ENCODE measurements at places on chromosomes 16 and 17.

DNA sequence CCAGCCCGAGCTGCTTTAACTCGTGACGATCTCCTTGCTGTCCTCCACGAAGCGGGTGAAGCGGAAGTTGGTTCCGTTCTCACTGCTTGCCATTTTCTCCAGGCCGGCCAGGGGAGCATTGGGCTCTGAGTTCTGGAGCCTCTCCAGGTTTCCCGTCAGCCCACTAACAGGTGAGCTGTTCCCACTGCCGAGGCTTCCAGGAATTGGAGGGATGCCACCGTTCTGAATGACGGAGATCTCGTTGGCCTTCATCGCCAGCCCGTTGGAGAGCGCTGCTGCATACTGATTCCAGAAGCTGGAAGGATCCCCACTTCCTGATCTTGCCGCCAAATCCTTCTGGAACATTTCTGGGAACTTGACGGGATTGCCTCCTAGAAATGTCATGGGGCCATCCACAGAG, 14.0 kb downstream of the SALL1 start:
- no peak for DNase-seq

- no peak for DNase-seq
Observed at GRCh38 chr17:74775409-74776043, 619 bp downstream of the NAT9 start.

DNA sequence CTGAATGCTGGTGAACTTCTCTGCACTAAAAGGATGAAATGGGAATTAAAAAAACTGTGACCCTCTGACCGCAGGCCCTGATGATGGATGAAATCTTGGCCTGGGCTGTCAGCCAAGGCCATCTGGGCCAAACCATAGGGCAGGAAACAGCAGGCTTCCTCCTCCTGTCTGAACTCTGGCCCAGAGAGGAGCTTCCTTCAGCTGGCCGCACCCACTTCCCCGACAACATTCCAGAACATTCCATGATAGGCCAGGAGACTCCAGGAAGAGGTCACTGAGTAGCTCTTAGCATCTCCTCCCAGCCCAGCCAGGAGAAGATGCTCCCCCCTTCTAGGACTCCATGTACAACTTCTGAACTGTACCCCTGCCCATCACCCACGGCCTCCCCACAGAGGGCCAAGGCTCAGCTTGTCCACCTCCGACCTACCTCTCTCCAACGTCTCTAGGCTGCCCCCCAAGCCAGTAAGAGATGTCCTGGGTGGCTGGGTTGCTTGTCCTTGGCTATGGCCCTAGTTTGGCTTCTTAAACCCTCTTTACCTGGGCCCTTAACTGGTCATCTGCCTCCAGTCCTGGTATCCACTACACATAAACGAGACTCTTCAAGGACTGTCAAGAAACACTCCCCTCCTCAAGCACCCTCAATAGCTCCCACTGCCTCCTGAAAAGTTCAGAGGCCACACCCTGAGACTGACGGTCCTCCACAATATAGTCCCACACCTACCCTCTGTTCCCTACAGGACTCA, 1.7 kb downstream of the RPH3AL start:
- DNase-seq = no peak

DNA sequence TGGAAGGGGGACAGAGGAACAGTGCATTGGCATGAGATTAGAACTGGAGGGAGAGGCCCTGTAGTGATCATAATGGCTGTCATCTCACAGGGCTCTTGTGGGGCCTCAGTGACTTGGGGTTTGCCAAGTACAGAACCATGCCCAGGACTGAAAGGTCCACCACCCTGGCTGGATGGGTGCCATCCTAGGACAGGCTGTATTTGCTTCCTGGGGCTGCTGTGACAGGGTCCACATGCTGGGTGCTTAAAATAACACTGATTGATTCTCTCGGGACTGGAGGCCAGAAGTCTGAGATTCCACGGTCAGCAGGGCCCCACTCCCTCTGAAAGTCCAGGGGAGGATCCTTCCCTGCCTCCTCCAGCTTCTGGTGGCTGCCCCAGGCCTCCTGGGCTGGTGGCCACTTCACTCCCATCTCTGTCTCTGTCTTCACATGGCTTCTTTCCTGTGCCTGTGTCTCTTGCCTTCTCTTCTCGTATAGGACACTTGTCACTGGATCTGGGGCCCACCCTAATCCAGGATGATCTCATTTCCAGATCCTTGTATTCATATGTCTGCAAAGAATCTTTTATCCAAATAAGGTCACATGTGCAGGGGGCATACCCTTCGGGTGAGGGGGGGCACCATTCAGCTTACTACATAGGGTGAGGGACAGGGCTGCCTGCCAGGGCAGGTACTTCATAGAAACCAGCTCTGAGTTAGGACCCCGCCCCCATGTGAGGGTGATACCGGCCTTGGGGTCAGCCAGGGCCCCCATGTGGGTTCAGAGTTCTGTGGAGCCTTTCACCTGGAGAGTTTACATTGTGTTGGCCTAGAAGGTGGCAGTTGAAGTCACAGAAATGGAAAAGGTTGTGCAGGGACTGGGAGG, 52.6 kb downstream of the USP22 start:
- DNase-seq = no peak

GRCh38 chr16:89347807-89348206, 130.3 kb downstream of the ZNF778 start:
- no peak for DNase-seq

DNA sequence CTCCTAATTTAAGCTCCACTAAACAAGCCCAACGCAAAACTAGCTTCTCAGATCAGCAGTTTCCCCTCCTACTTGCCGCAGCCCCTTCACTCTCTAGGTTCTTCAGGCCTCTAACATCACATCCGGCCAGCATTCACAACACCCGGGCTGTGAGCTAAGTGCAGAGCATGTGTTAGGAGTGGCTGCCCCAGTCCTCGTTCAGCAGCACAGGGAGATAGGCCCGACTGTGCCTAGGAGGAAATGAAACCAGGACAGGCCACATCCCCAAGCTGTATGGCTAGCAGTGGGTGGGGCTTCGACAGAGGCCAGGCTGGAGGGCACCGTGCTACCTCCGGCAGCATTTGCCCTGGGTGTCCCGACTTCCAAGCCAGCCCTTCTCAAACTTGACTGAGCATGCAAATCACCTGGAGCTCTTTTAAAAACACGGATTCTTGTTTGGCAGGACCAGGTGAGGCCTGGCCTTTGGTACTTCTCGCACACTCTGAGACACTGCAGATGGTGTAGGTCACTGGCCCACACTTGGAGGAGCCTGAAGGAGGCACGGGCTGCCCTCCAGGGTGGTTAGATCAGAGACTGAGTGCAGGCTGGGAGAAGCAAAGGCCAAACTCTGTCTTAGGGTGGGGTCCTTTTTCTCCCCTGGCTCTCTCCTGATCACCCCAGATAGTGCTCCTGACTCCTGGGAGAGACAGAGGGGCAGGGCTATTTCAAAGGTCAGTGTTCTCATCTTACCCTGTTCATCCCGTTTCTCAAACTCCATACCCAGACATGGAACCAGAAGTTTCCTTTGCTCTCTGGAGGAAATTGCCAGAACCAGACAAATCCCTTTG, 202.0 kb downstream of the C16orf78 start:
- no peak for DNase-seq

DNA sequence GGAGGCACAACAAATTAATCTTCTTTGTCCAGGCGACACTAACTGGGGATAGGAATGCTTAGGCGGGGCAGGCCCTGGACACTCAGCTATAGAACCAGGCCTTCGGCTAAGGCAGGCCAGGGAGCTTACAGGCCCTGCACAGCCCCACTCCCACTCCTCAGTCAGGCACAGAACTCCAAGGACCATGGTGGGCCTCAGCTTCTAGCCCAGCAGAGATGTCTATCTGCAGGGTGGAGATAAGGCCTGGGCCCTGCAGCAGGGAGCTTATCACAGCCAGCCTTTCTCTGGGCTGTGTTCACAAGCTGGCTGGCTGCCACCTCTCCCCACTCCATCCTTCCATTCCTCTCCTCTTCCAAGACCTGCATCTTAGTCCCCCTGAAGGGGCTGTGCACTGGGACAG, 68.1 kb downstream of the TMEM132E start:
- no peak for DNase-seq

GRCh38 chr17:8186446-8186786, 3.6 kb downstream of the BORCS6 start:
- DNase-seq = no peak

DNA sequence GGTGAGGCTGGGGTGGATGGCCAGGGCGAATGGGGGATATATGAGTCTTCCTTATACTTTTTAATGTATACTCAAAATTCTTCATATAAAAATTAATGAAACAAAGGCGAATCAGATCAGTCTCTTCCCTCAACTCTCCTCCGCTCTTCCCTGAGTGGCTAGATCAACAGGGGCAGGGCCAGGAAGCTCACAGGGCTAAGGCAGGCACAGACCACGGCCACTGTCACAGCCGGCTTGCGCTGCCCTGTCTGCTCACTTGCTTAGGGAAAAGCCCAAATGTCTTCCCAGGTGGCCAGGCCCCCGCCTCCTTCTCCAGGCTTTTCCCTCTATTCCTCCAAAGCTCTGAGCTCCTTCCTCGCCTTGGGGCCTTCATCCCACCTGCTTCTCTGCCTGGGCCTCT, 6.0 kb downstream of the GRIN2C start:
- DNase-seq = no peak

DNA sequence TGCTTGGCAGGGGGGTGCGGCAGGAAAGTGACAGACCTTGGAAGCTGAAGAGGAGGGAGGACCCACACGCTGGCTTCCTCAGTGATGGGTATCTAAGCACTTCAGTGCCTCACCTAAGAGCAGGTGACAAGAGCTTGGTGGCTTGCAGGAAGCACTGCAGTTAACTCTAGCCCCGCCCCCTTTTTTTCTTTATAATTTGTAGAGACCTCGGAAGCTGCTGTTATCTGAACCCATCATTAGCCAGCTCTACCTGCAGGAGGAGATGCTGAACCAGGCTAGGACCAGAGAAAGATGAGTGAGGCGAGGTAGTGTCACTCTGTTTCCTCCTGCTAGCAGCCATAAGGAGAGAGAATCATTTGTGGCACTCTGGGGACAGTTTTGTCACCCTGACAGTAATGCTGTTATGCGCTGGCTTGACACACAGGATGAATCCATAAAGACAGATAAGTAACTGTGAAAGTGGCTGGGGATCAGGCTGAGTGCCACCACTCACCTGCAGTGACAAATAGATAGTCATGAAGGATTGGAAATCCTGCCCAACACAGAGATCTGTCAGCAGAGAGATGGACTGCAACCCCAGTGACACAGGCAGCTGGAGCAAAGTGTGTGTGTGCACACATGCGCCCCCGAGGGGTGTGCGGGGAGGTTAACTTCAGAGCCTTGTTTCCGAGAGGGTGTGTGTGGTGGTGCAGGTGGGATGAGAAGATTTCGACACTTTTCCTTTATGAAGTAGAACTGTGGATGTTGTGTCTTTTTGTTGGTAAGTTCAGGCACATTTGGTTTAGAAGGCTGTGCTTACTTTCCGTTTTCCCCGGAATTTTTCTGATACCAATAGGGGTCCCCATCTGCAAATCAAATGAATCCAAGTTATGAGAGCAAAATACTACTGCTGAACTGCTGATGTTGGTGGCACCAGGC, 224.0 kb downstream of the IRX3 start:
- DNase-seq = peak; percentile 81

DNA sequence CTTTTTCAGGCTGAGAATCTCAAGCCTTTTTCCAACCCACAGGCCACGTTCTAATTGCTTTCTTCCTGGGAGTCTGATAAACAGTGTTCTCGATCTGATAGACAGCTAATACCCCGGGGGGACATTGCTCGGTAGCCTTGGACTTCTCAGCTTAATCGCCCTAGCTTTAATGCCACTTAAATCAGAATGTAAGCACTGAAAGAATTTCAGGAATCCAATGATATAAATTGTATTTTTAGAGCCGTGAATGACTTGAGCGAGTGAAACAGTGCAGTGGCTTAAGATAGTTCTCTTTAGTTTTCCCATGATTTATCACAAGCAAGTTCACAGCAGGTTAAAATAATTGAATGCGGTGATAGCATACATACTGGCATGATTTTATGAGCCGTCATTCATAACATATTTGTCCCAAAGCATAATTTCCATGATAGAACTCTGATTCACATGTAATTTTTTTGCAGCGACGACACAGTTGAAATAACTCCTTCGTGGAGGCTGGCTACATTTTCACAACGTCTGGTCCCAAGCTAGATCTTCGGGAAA, 116.1 kb upstream of the MYOCD start:
- DNase-seq = no peak

DNA sequence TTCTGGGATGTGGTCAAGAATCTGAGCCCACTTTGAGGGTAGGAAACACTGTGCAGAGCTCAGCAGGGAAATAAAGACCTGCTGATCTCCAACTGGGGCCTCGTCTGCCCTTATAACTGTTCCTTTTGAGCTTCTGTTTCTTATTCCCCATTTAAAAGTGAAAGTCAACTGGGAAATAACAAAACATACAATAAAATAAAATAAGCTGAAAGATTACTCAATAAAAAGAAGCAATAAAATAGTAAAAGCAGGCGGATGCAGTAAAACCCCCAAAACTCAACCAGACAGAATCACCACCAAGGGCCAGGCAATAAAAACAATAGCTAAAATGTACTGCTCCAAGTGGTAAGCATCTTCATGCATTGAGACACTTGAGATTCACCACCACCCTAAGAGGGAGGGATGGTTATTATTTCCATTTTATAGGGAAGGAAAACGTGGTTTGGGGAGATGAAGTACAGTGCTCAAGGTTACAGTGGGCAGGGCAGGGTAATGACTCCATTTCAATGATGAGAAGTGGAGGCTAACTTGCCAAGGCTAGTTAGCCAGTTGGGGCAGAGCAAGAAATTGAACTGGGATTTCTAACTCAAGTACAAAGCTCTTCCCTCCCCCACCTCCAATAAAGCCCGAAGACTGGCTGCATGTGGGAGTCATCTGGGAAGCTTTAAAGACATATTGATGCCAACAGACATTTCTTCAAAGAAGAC, 6.4 kb upstream of the SPACA3 start:
- DNase-seq = no peak

GRCh38 chr16:70159355-70160348, 13.9 kb upstream of the CLEC18C start:
- no peak for DNase-seq

DNA sequence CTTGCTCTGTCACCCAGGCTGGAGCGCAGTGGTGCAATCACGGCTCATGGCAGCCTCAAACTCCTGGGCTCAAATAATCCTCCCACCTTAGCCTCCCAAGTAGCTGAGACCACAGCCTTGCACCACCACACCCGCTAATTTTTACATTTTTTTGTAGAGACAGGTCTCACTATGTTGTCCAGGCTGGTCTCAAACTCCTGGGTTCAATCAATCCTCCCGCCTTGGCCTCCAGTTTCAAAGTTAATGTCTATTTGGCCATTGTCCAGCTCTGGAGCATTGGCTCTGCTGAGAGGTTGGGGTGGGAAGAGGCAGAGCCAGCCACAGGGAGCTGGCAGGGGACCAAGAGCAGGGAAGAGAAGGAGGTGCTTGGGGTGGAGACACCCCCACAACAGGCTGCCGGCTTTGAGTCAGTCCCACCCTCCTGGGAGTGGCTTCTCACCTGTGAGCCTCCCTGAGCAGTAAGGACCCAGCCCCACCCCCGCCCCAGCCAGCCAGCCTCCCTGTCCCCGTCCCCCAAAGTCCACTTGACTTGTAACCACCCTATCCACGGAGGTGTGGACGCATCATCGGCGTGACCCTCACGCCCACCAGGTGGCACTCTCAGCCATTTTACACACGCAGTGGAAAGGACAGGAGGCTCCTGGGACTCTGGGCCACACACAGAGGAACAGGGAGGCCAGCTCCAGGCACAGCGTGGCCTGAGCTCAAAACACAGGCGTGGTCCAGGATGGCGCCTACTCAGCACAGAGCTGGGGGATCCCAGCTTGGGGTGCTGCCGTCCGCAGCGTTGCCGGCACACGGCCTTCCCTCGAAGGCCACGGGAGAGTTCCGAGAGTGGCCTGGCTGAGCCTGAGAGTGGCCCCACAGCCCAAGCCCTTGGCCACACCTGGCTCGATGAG, 22.8 kb upstream of the PVALEF start:
- DNase-seq = peak; percentile 29
